ENCODE measurements at places on chromosomes 1 and 21.

DNA sequence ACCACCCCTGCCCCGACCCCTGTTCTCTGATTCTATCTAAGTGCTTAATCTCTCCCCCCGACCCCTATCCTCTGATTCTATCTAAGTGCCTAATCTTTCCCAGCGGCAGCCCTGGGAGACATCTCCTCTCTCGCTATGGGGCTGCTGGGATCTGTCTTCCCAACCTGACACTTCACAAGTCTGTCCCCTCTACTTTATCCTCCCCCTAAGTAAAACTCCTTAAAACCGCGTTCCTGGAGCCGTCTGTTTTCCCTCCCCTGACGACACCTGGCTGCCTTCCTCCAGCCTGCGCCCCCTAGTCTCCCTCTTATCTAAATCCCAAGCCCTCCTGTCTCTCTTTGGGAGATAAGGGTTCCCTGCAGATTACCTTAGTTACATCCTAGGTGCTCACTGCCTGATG lies 30.5 kb downstream of the EPHB2 start:
- no peak for DNase-seq

GRCh38 chr21:29470397-29470796 lies 171.7 kb downstream of the BACH1 start:
- no peak for DNase-seq

GRCh38 chr1:209585672-209586071 lies 2.2 kb downstream of the CAMK1G start:
- DNase-seq = no peak

- DNase-seq = no peak
These were observed 7.6 kb upstream of the VAV3 start for GRCh38 chr1:107972391-107973180.

- no peak for DNase-seq
These were observed 8.0 kb downstream of the HUNK start for GRCh38 chr21:31880816-31881215.

Data from CD4-positive, alpha-beta T cell treated with Interleukin-15 for 1 hour (primary cell).